ENCODE measurements at places on chromosomes 7 and 10.

GRCh38 chr7:18900236-18900635, 217.2 kb downstream of the TWIST1 start:
- no peak for DNase-seq

GRCh38 chr10:79100771-79101170, 32.0 kb downstream of the ZMIZ1 start:
- no peak for DNase-seq

DNA sequence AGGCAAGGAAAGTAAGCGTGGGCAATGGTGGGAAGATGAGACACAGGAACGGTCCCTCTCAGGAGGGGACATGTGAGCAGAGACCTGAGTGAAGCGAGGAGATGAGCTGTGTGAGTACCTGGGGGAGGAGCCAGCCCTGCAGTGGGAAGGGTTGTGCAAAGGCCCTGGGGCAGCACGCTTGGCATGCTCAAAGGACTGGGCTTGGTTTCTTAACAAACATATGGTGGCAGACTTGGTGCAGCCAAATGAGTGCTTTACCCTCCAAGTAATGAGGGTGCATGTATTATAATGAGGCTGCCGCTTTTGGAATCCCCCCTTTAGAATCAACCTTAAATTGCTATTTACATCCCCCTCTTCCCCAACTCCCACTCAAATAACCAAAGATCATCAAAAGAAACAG, 152.7 kb upstream of the FRMD4A start:
- DNase-seq: no peak

DNA sequence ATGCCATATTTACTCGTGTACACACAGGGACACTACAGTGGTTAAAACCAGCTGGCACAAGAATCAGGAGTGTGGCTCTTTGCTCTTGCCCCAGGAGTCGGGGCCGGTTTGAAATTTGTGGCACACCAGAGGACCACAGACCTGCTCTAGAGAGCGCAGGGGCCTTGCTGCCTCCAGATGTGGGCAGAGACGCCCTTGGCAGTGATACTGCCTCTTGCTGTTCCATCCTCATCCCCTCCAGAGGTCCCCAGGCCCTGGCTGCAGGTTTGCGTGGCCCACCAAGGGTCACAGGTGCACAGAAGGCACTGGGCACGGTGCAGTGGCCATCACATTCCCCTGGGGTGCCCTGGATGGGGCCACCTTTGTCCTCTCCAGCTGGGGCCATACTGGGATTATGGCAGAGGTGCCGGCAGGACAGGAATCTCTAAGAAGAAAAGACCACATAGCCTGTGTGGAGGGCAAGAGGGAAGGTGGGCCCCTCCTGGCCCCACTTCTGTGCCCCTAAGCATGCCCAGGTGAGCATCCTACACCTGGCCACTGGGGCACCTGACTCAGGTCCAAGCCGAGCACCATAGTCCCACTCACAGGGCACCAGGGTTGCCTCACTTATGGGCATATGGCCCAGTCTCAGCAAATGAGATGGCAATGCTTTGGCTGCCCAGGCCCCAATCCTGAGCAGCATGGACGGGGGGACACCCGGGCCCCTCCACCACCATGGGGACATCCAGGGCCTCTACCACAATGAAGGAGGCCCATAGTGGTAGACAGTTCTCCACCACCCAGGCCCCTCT, 45.6 kb downstream of the FOXL3 start:
- DNase-seq: no peak

- no peak for DNase-seq
Observed at GRCh38 chr10:128027822-128028507, 98.3 kb downstream of the MKI67 start.

DNA sequence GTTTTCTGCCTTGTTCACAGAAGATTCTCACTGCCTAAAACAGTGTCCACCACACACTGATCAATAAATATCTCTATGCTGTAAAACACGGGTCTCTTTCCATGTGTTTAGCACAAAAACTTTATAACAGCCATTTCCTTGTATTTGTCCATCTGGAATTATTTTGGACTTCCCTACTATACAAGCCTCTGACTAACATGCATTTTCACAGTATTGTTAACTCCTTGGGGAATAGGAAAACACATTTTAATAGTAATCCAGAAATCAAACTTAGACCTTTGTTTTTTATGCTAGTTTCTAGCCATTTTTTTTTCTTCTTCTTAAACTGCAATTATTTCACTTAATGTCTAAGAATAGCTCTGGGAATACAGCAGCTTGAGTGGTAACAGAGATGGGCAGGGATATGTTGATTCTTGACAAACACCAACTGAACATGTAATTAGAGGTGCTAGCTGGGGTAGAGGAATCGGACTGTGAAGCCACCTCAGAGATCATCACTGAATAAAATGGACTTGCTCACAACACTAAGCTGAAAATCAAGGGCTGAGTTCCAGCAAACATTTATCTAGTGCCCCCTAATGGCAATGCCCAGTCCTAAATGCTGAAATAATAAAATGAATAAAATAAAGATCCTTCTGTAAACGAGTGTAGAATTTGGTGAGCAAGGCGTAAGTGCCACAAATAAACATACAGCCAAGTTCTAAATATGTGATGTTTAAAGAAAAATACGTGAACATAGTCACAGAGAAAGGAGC, 593.1 kb downstream of the SORCS1 start:
- DNase-seq: peak; percentile 57

GRCh38 chr10:71064413-71065118, 147.8 kb upstream of the UNC5B start:
- DNase-seq: no peak
